ENCODE measurements at places on chromosomes 5 and 9.

DNA sequence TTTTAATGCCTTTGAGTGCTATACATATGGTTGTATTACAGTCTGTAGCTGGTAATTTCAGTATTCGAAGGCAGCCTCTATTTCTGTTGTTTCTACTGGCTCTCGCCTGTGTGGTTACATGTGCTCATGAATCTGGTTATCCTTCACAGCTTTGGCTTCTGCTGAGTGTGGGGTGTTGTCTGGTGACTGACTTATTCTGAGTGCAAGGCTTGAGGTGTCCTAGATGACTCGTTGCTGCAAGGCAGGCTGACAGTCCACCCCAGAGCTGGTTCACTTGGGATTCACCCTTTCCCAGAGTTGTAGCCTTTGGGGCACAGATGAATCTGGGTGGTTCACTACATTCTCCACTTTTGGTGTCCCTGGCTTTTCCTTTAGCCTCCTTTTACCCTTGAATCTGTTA lies 41.4 kb downstream of the PDE8B start:
- DNase-seq, result no peak

- no peak for DNase-seq
Observed at GRCh38 chr5:30994902-30995301, 198.6 kb upstream of the CDH6 start.

DNA sequence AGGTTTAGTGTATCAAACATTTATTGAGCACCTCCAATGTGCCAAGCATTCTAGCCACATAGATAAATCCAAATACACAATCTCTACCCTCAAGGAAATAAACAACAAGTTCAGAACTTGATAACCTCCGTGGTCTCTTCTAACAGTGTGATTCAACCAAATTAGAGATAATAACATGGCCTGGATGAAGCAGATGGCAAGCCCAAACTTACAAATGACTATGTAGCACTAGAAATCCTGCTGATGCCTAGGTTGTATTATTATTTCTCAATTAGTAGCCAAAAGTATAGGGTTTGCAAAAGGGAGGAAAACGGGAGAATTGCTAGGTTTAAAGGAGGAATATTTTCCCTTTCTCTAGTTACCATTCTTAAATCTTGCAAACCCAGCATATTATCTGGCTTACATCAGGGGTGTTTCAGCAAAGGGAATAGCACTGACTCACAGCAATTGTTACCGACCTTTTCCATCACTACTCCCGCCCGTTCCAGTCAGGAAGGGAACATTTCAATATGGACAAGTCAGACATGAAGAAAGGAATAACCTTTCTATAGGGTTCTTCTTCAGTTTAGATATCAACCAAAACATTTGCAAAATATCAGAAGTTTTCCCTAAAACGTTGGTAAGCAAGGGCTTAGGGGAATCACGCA lies 2.3 kb downstream of the DPYSL3 start:
- DNase-seq, result peak; percentile 20

DNA sequence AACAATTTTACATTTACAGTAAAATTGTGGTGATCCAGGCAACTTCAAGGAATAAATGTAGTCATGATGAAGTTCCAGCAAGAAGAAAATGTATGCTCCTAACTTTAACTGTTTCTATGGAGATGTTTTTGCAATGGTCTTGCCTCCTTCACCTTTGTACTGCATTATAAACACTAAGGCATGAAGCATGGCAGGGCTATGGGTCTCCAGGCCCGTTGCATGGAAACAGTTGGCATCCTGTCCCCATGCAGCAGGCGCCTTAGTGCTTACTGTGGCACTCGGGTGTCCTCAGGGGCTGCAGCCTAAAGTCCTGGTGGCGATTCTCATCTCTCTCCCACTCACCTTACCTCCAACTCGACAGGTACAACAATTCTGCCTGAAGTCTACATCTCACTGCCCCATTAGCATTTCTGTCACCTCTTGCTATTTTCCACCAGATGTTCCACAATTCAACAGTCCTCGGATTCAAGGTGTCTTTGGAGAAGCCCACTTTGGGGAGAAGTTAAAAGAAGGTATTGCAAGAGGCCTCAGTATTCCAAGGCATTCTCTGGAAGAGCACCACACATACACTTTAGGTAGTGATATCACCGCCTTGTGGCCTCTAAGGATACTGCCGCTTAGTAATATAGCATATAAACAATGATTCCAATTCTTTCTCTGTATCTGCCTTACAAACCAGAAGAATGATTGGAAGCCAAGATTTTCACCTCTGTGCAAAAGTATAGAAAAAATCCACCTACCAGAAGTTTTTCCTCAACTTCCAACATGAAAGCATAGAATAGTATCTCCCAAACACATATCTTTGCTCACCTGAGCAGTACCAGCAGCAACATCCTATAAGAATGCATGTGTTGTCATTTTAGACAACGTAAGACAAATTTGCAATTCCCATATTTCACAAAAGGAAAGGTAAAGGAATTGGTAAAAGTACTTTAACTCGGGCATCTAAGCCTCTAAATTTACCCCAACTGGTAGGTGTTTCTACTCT lies 5.1 kb downstream of the LIFR start:
- DNase-seq, result peak; percentile 62

GRCh38 chr9:137748311-137748710 lies 129.3 kb upstream of the CACNA1B start:
- no peak for DNase-seq

DNA sequence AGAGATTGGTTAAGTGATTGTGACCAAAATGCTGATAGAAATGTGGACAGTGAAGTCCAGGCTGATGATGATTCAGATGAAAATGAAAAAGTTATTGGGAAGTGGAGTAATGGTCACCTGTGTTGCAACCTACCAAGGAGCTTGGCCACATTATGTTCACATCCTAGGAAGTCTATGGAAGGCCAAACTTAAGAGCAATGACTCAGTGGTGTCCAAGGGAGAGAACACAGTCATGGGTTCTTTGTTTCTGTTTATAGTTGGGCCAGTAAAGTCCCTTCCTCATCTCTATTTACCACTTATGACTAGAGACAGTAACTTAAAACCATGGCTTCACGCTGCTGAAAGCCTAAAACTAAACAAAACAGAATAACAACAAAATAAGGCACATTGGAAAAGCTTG lies 555.3 kb upstream of the DAB2 start:
- DNase-seq, result no peak

- DNase-seq, result no peak
Observed at GRCh38 chr9:137809040-137809576, 68.5 kb upstream of the CACNA1B start.

DNA sequence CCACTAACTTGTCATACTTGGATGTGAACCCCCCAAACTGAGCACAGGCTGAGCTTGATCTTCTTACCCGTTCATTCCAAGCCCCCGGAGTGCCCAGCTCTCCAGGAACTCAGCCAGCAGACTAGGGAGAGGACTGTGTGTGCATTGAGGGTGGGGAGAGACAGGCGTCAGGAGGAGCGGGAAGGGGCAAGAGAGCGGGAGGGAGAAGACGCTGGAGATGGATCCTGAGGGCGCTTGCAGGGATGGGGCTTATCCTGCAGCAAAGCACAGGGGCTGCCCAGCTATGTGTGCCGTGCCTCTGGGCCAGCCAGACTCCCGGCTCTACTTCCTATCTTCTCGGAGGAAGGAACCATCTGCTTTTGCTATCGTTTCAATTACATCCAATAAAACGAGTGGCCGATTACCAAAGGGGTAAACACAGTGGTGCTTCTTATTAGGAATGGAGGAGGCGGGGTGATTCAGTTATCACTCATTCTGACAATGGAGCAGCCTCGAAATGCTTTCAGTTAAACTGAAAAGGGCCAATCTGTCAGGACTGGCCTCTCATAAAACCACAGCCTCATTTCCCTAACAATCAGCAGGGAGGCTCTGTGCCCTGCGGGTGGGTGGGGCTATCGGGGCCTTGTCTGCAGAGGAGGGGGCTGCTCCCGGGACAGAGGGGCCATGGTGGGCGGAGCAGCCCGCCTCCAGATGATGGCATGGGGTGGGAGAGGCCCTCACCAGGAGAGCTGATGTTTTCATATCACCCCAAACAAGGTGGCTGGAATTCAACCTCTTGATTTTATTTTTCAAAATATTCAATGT lies 168.2 kb downstream of the DAB2IP start:
- DNase-seq, result no peak

GRCh38 chr9:36006549-36007315 lies 30.0 kb upstream of the RECK start:
- no peak for DNase-seq

DNA sequence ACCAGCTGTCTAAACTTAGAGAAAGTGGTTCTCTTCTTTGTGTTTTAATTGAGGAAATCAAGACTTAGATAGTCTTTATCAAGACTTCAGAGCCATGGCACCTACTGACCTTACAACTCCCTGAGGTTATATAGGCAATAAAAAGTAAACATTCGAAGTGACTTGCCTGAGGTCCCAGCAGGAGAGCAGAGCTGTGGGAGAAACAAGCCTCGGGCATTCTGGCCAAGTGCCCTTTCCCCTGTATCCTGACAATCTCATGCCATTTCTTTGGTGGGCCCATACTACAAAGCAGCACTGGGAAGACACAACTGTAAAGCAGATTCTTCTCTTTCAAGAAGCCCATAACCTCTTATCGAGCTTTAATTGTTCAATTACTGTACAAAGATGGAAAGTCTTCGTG lies 23.1 kb downstream of the FREM1 start:
- DNase-seq, result no peak

DNA sequence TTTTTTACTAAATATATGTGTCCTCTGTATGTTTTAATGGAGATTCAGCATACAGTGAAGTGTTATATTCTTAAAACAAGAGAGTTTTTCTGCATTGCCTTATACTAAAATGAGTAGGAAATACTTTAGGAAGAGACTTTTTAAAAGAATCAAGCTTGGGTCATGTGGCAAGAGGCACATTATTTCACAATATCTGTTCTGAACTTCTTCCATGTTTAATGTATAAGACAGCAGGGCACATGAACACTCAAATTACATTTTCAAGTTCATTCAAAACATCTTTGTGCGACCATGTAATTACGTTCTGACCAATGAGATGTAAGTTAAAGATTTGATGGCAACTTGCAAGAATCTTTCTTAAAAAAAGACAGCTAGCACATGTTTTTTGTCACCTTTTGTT lies 1055.9 kb downstream of the NR2F1-AS1 start:
- no peak for DNase-seq
